Keratinocyte (primary cell): ENCODE measurements at places on chromosomes 4 and X. TPM values are rescaled to one million over a fixed set of nuclear protein-coding genes. Genes with fewer than 3 reads are reported as not detected.

- no peak for DNase-seq
- no peaks in the 10 kb centered on the region for H3K36me3 ChIP-seq
- no peak overlapping the region for H3K27ac ChIP-seq
- no peaks in the 10 kb centered on the region for H3K4me1 ChIP-seq
- no peak overlapping the region for H3K4me3 ChIP-seq
- H3K27me3 ChIP-seq: peaks cover 5% of the 10 kb centered on the region
Measured at GRCh38 chrX:115898382-115899001, 272.1 kb upstream of the AGTR2 start.

DNA sequence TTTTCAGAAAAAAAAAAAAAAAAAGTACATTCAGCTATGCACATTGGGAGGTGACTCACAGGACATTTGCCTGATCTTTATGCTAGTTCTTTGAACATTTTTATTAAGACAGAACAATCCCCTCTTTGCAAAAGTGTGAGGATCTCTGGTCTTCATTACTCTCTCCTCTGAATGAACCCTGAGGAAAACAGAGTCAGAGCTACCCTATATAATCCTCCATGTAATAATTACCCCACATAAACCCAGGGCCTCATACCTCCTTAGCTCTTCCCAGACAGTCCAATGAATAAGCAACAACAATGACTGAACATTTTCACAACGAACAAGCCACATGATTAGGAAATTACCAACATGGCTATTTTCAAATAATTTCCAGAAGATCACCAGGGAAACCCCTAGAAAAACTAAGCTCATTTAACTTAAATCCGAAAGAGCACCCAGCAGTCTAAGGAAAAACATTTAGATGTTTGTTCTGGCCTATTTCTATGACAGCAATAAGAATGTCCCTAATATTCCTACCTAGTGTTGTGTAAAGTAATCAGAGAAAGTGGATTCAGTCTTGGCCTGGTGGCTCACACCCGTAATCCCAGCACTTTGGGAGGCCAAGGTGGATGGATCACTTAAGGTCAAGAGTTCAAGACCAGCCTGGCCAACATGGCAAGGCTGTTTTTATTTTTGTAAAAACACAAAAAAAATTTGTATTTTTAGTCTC is 37.8 kb downstream of the TBC1D9 start:
- H3K27ac ChIP-seq: peak overlapping the region; percentile 22
- H3K27me3 ChIP-seq: no peaks in the 10 kb centered on the region
- DNase-seq: no peak
- H3K4me1 ChIP-seq: peaks cover 16% of the 10 kb centered on the region
- H3K4me3 ChIP-seq: no peak overlapping the region

DNA sequence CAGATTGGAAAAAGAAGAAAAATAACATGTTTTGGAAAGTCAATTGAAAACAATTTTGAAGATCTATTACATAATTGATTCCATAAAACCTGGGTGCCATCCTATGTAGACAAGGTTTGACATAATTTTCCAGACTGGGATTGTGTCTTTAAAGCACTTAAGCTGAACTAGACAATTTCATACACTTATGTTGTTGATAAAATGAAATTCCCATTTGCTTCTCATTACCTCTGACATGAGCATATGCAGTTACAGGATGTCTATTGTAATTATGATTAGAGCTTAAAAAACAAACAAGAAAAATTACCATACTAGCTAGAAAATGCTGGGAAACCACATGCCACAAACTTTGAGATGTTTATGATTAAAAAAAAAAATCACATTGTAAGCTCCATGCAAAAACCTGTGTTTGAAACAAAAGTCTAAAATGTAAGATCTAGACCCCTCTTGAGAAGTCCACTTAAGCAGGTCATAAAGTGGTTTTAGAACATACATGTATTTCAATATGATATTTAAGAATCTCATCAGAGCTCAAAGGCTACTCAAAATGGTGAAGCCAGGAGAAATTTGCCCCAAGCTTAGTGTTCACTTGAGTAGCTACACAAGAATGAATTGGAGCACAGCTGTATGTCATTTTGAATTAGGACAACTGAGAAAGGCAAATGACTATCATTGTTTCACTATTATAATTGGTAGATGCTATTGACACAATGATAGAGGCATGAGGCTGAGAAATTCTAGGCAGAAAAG is 181.1 kb upstream of the PABPC4L start:
- no peak for DNase-seq
- H3K27ac ChIP-seq: no peak overlapping the region
- no peak overlapping the region for H3K4me3 ChIP-seq
- no peaks in the 10 kb centered on the region for H3K36me3 ChIP-seq

DNA sequence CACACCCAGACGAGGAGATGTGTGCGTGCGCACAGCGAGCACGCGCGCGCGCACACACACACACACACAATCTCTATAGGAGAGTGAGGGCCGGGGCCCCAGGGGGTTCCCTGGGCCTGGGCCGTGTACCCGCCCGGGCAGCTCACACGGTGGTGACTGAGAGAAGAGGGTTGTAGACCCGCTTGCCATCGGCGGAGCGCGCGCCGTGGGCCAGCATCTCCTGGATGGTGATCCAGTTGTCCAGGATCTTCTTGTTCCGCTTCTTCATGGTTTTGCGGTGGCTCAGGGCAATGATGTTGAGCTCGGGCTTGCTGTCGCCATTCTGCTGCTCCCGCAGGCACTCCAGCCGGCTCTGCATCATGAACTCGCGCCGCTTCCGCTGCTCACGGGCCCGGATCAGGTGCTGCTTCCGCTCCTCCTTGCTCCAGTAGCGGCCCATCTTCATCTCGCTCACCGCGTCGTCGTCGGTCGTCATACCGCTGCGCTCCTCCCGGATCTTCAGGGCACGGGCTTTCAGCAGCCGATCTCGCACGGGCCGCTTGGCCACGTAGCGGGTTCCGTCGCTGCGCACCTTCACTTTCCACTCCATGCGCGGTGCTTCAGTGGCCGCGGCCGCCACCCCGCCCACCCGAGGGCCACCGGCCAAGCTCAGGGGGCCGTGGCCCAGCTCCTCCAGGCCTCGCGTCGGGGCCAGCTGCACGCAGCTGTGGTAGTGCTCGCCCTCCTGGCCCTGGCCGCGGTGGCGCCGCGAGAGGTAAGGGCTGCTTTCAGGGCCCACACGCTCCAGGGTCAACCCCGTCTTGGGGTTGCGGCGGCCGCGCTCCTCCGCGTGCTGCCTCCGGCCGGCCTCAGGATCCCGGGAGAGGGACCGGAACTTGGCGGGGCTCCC is 9.0 kb downstream of the SSR4 start:
- no peaks in the 10 kb centered on the region for H3K27me3 ChIP-seq
- no peak for DNase-seq
- no peak overlapping the region for H3K4me3 ChIP-seq
- no peak overlapping the region for H3K27ac ChIP-seq

DNA sequence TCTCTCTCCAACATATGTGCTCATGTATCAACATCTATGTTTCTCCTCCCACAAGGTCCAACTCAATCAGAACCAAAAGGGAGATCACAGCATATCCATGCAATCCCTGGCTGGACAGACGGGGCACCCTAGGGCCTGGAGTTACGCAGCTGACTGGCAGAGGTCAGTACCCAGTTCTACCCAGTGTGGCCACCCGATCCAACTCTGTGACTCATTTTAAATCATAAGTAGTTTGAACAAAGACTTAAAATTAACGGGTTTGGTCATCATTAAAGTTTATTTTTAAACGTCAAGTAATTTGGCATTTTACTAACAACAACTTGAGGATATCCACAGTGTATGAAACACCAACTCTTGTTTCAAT is 59.5 kb downstream of the APBB2 start:
- H3K27me3 ChIP-seq: no peaks in the 10 kb centered on the region
- no peak for DNase-seq
- no peak overlapping the region for H3K4me3 ChIP-seq
- H3K4me1 ChIP-seq: peaks cover 46% of the 10 kb centered on the region
- peak overlapping the region; percentile 5 for H3K27ac ChIP-seq

- H3K27me3 ChIP-seq: no peaks in the 10 kb centered on the region
- no peaks in the 10 kb centered on the region for H3K36me3 ChIP-seq
- H3K27ac ChIP-seq: no peak overlapping the region
- H3K4me1 ChIP-seq: peaks cover 3% of the 10 kb centered on the region
- H3K4me3 ChIP-seq: no peak overlapping the region
- DNase-seq: no peak
Measured at GRCh38 chr4:3343358-3343757, 50.5 kb downstream of the RGS12 start.

DNA sequence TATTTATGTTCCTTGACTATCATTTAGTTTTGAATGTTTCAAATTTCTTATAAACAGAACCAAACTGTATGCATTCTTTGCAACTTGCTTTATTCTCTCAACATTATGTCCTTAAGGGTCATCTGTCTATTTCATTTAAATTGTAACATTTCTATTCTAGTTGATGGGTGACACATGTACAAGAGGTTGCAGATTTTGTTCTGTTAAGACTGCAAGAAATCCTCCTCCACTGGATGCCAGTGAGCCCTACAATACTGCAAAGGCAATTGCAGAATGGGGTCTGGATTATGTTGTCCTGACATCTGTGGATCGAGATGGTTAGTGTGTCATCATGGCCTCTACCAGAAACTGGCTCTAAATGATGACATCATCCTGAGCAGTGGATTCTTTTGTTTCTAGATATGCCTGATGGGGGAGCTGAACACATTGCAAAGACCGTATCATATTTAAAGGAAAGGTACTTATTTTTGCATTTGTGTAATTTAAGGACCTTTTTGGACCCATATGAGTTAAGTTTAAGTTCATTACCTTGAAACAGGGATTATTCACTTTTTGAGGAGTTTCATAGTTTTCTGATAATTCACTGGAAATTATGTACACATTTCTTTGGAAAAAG is 6.1 kb downstream of the LIAS start:
- H3K27me3 ChIP-seq: no peaks in the 10 kb centered on the region
- DNase-seq: no peak
- H3K36me3 ChIP-seq: peaks cover 21% of the 10 kb centered on the region
- H3K4me3 ChIP-seq: no peak overlapping the region
- peaks cover 6% of the 10 kb centered on the region for H3K4me1 ChIP-seq
- H3K27ac ChIP-seq: no peak overlapping the region

- H3K4me3 ChIP-seq: no peak overlapping the region
- no peak for DNase-seq
- no peaks in the 10 kb centered on the region for H3K4me1 ChIP-seq
- H3K27ac ChIP-seq: no peak overlapping the region
Measured at GRCh38 chrX:98448524-98448923, 1564.8 kb downstream of the RPA4 start.

DNA sequence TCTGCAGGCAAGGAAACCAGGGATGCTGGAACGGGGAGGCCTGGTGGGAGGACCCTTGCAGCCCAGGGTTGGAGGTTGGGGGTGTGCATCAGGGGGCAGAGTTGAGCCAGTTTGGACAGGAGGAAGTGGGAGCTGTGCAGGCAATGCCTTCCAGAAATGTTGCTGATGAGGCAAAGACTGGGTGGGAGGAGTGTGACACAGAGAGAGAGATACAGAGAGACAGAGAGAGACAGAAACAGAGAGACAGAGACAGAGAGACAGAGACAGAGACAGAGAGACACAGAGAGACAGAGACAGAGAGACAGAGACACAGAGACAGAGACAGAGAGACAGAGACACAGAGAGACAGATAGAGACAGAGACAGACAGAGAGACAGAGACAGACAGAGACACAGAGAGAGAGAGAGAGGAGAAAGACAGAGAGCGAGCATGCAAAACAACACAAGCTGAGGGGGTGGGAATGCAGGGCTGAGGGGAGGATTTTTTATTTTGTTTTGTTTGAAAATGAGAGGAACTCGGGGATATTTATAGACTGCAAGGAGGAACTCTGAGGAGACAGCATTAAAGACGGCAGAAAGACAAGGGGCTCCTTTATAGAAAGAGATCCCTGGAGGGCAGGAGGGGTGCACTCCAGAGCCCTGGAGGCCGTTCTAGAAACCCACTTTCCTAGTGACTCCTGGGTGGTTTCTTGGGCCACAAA is 1.9 kb upstream of the HAUS3 start:
- DNase-seq: no peak
- H3K4me1 ChIP-seq: peaks cover 18% of the 10 kb centered on the region
- no peaks in the 10 kb centered on the region for H3K27me3 ChIP-seq
- H3K36me3 ChIP-seq: no peaks in the 10 kb centered on the region
- H3K27ac ChIP-seq: no peak overlapping the region

- no peaks in the 10 kb centered on the region for H3K36me3 ChIP-seq
- no peak overlapping the region for H3K4me3 ChIP-seq
- H3K27ac ChIP-seq: no peak overlapping the region
- H3K27me3 ChIP-seq: no peaks in the 10 kb centered on the region
- DNase-seq: no peak
Measured at GRCh38 chr4:170610434-170610833, 520.7 kb upstream of the AADAT start.

- H3K4me1 ChIP-seq: no peaks in the 10 kb centered on the region
- no peaks in the 10 kb centered on the region for H3K36me3 ChIP-seq
- no peak overlapping the region for H3K27ac ChIP-seq
- no peak overlapping the region for H3K4me3 ChIP-seq
- no peak for DNase-seq
- no peaks in the 10 kb centered on the region for H3K27me3 ChIP-seq
Measured at GRCh38 chrX:119337201-119337600, 61.9 kb upstream of the SLC25A43 start.

DNA sequence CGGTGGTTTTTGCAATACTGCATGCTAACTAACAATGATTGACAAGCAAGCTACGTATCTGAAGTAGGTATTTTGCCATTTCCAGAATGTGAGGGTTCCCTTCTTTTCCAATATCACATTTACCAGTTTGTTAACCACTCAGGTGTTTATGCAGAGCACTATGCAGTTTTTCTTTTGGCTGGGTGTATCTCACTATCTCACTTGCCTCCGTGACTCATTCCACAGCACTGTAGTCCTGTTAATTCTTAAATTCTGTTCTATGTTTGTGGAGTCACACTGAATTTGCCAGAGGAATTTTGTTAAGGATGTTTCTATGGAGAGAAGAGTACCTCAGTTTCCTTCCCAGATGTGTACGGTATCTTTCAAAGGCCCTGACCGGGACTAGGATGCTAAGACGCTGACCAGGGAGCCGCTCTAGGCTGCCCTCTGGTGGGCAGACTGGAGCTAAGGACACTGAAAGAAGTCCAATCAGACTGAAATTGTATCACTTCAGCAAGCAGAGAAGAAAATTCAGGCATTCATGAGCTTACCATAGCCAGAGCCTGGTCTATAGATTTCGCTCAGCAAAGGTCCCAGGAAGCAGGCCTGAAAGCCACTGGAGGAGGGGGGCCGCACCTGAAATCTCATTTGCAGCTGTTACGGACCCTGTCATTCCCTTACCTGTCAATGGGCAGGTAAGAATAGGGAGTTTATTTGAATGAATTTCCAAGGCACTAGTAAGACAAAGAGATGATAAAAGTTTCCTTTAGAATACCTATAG is 388.4 kb upstream of the SPOCK3 start:
- H3K27ac ChIP-seq: no peak overlapping the region
- no peaks in the 10 kb centered on the region for H3K4me1 ChIP-seq
- no peaks in the 10 kb centered on the region for H3K36me3 ChIP-seq
- H3K4me3 ChIP-seq: no peak overlapping the region

LRP2BP gene
- 0.03 to 0.22 TPM (median 0.15 TPM) in 3 replicates for polyA plus RNA-seq

ACE2 gene
- polyA plus RNA-seq: 0.34 to 0.99 TPM (median 0.51 TPM) in 3 replicates

RAB39B gene
- 0.05 to 0.07 TPM in 2 of 3 replicates, not detected in the other for polyA plus RNA-seq

KLHL8 gene
- 3.0 to 6.7 TPM (median 4.4 TPM) in 3 replicates for polyA plus RNA-seq

CYSLTR1 gene
- polyA plus RNA-seq: 0.03 TPM in 1 of 3 replicates, not detected in the others

GPRASP2 gene
- polyA plus RNA-seq: 3.6 to 4.9 TPM (median 3.8 TPM) in 3 replicates

MAGEA2 gene
- polyA plus RNA-seq: not detected in 3 replicates

VCX gene
- polyA plus RNA-seq: not detected in 3 replicates

SLIT2 gene
- polyA plus RNA-seq: 1.9 to 12.8 TPM (median 7.5 TPM) in 3 replicates

LDB2 gene
- polyA plus RNA-seq: not detected in 3 replicates

CLGN gene
- polyA plus RNA-seq: not detected in 3 replicates

TRIM61 gene
- polyA plus RNA-seq: 0.29 to 0.58 TPM (median 0.45 TPM) in 3 replicates

GPR119 gene
- not detected in 3 replicates for polyA plus RNA-seq
